ENCODE measurements at places on chromosomes 2 and 18.

DNA sequence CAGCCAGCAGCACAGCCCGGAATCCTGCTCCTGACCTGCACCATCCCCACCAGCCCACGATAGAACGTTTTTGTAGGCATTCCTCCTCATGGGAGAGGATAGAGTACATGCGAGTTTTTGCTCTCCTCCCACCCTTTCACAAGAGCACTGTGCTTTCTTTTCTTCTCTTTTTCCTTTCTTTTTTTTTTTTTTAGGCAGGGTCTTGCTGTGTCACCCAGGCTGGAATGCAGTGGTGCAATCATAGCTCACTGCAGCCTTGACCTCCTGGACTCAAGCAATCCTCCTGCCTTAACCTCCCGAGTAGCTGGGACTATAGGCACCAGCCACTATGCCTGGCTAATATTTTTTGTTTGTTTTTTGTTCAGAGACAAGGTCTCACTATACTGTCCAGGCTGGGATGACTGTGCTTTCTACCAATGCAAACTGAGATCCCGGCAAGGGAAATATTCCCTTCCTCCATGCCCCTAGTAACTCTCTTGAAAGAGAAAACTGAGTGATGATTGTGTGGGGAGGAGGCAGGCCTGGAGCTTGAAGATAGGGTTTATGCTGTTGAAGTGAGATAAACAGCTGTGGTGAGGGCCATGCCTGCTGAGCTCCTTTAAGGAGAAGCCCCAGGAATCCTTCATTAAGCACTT is 82.6 kb upstream of the TXNDC2 start:
- no peak for DNase-seq

- no peak for DNase-seq
These were observed 5.9 kb downstream of the CTLA4 start for GRCh38 chr2:203873461-203873860.

GRCh38 chr2:17388798-17389197 is 129.4 kb downstream of the RAD51AP2 start:
- no peak for DNase-seq

GRCh38 chr2:75047189-75047991 is 88.9 kb downstream of the POLE4 start:
- no peak for DNase-seq

GRCh38 chr2:224584785-224585210 is 365 bp downstream of the CUL3 start:
- DNase-seq = peak; percentile 69

- peak; percentile 59 for DNase-seq
These were observed 125.9 kb downstream of the ACOXL start for GRCh38 chr2:110858135-110858725.

DNA sequence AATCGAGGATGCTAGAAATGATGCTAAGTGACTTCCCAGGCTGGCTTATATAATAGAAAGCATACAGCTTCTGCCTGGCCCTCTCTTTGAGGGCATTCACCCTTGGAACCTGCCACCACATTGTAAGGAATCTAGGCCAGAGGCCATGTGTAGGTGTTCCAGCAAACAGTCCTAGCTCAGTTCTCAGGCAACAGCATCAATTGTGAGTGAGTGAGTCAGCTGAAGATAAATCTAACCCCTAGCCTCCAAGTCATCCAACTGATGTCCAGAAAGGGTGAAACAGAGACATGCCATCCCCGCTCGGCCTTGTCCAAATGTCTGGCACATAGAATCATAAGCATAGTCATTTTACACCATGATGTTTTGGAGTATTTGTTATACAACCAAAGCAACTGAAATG is 324.3 kb upstream of the KLHL14 start:
- DNase-seq = no peak

DNA sequence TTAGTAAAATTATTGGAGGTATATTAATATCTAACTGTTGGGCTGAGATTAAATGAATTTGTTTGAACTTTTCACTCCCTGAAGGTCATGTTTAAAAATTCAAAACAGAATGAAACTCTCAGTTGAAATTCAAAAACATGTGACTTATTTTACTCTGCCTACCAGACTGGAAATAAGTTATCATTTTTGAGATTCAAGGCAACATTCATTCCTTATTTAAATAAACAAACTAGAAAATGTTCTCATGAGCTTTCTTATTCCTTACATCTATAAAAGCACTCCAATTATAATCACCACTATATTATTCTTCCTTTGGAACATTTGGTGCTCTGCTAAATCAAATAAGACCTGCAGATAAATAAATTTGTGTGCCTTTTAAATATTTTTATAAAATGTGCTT is 217.8 kb downstream of the CDH2 start:
- no peak for DNase-seq

GRCh38 chr2:150618245-150618895 is 130.9 kb upstream of the RND3 start:
- DNase-seq = no peak

DNA sequence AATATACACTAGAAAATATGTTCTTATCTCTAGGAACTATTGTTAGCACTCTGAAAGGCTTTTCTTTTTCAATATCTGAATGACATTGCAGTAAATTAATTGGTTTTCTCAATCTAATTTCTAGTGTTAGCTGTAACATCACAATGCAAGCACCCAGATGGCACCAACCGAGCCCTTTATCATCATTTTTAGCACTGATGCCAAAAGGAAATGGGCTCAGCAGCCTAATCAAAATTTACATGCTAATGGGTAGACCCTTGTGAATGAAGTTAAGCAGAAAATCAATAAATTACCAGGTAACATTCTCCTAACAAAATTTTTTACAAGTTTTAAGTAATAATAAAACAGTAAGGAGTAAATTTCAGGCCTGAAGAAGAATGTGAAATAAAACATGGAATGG is 53.5 kb upstream of the PGAP1 start:
- no peak for DNase-seq

DNA sequence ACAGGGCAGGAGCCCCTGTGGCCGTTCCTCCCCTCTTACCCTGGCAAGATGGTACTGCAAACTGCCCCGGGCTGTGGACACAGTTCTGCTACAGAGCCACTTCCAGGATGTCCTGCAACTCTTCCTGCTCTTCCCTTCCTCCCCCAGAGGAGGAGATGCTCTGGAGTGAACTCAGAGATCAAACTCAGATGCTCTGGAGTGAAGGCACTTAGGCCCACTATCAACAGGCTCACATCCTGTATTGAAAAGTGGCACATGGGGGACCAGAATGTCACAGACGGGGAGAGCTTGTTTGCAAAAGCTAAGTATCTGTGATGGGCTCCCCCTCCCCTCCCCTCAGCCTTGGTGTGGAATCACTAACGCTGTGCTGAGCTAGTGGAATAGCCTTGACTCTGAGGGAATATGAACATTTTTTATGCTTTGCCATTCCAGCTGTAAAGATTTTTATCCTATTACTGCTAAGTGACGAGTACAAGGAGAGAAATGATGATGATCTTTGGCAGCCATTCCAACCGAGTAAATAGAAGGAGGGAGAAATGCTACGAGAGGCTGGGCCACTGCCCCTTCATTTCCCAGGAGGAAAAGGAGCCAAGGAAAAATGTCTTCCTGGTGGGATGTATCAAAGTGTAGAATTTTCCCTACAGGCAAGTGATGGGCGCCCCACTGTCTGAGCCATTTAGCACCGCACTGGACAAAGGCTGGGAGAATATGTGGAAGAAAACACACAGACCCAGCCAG is 152.6 kb downstream of the GALNT14 start:
- no peak for DNase-seq

DNA sequence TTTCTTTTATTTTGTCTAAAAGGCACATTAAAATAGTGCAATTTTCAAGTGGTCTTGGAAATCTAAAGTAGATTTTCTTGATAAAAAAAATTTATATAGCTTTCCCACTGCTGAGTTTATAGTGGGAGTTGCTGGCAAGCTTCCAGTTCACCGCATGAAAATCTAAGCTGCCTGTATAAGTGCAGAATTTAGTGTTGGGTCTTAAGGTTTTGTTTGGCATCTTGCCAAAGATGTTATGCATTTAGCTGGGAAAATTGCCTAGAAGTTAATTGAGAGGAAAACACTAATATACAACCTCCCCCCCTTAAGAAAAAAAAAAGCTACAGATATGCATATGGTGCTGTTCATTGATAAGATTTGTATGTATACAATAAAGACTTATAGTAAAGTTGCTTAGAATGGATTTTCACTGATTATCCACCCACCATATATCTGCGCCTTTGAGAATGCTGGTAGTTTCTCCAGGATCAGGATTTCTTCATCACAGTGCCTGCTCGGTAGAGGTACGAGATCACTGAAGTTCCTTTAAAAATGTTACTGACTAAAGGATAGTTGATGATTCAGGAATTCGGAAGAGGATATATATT is 803.2 kb upstream of the POU3F3 start:
- no peak for DNase-seq

DNA sequence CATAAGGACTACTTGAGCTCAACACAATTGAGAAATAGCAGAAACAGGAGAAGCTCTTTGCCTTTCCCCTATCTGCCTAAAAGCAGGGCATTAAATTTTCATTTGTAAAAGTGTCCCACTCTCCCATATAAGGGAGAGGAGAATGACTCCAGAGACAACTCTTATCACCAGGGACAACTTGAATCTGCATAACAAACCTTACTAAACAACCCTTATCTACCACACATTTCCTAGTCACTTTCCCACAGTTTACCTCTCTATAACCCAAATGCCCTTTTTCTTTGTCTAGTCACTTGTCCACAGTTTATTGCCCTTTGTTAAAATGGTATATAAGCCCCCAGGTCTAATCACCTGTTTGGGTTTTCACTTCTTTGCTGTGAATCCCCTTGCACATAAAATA is 37.5 kb upstream of the PPM1B start:
- DNase-seq = no peak

DNA sequence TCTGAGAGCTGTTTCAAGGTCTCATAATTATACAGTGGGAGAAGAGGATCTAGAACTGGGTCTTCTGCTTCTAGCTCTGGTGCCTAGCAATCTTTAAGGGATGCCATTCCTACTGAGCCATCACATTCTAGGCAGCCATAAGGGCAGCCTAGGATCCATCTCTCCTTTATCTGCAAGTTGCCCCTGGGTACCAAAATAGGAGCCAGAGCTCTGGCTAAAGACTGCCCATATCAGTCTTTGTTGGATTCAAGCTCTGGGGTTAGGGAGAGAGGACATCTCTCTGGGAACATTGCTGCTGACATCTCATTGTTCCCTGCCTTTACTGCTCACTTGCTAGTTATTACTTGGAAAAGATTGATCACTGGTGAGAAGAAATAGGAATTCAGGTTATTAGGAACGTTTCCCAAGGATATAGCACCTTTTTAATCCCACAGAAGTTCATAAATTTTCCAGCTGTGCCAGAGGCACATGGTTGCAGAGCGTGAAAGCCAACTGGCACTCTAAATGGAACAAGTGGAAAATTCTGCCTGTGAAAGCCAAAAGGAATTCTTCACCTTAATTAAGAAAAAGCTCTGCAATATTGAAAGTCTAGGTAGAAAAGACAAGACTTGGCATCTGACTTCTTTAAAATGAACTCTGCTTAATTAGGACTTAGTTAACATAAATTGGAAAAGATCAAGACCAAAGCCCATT is 102.2 kb downstream of the CDC42EP3 start:
- no peak for DNase-seq

GRCh38 chr2:160731856-160732255 is 238.2 kb upstream of the RBMS1 start:
- no peak for DNase-seq

DNA sequence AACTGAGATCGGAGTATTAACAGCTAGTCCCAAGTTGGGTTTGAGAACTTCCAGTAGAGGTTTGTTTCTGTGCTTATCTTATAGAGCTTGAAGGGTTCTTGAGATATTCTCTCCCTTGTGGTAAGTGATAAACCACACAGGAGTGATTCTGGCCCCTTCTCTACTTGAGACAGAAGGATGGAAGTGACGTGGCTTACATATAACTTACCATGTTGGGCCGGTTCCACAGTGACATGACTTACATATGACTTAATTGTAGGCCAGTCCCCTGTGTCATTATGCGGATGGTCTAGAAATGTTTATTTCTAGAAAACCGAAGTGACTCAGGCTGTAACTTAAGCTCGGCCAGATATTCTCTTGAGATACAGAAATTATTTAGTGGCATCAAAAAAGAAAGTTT is 62.7 kb downstream of the TRAPPC12 start:
- no peak for DNase-seq

DNA sequence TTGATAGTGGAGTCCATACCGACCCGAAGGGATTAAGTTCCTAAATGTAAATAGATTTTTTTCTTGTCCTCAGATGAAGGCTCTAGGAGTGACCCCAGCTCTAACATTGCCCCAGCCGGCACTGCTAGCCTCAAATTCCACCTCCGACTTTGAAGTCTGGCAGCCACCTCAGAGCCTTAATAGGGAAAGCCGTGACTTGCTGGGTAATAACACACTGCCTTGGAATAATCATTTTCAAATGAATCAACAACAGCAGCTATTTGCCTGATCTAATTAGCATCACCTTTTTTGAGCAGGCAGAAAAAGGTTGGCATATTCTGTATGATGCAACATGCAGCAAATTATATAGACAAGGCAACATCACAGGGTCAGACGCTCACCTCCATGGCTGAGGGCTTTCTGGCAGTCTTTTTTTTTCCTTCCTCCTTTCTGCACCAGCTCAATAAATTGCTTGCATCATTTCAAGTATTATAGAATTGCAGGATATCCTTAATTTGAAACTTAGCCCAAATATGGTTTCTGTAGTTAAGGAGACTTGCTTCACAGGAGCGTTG is 276.5 kb upstream of the ATP5MC3 start:
- no peak for DNase-seq

GRCh38 chr18:57585855-57586250 is 649 bp downstream of the FECH start:
- DNase-seq = no peak

DNA sequence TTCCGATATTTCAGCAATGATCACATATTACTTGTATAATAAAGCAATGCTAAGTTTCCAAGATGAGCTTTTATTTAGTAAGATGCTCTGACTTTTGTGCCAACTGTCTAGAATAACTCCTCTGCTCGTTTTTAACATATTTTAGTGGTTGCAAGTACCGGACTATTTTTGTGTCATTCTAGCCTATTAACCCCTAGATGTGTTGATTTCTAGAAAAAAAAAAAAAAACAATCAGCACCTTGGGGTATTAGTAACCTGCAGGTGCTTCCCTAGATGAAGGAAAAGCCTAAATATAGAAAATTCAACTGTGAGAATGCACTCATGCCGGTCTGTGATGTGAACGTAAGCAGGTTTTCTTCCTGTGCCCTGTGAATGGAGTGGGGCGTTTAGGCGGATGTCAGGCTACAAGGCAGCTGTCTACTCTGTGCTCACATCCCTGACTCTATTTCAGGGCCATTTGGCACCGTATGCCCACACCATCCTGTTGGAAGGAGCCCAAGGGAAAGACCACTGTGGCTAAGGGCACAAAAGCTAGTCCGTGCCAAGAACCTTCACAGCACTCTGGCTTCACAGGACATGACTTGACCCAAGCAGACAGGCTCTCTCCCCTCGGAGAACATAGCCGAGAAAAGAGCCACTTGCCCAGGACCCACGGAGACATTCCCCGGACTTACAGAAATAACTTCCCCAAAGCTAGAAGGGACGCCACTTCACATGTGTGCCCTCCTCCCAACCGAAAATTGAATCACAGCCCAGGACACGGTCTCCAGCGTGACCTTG is 60.9 kb upstream of the AGAP1 start:
- no peak for DNase-seq

- no peak for DNase-seq
These were observed 25.1 kb downstream of the ANXA4 start for GRCh38 chr2:69767034-69767433.
